ENCODE measurements at places on chromosomes 11 and 22. TPM values are rescaled to one million over a fixed set of nuclear protein-coding genes. Genes with fewer than 3 reads are reported as not detected.

GRCh38 chr22:19811811-19812771 lies 42.6 kb downstream of the GNB1L start:
- DNase-seq = no peak

- no peak for DNase-seq
These were observed 3.6 kb upstream of the SELENOO start for GRCh38 chr22:50197000-50197800.

Gene OR6A2
- total RNA-seq = 0.10 TPM

DNA sequence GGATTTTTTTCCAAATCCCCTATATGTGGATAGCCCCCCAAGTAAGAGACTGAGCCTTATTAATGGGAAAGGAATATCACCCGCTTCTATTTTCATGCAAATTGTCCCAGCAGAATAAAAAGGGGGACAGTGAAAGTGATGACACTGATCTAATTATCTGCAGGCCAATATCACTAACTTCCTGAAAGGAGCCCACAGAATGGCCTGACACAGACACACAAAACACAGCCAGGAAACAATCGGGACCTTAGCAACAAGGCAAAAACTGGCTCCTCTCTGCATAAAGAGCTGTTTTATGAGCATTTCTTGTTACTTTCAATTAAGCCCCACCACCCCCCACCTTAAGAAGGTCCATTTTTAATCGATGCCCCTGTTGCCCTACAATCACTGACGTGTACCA lies 54.3 kb upstream of the FAM181B start:
- no peak for DNase-seq

DNA sequence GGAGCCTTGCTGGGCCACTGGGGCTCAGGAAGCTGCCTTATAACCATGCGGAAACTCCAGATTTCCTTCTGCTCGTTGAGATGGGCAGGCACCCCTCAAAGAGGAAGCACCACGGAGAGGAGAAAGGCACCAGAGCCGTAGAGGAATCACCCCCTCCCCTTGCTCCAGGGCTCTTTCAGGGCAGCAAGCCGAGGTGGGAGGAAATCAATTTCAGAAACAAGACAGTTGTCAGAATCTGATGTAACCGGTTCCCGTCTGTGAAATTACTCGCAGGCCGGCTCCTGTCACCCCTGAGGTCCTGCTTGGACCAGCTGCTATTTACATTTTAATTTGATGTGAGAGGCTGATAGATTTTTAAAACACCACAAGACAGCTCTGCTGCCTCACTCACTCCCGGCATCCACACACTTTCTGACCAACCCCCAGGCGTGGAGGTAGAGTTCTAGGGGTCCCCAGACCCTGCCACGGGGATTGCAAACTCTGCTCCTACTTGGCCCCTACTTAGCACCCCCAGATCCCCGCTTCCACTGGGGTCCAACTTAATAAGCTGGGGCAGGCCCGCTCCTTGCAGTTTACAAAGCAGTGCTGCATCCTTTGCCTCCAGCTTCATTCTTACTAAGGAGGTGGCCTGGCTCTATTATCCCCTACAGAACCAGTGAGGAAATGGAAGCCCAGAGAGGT lies 162.5 kb downstream of the CEP164 start:
- DNase-seq = no peak

Gene TMEM191C
- 1.3 TPM for total RNA-seq

Gene RPS19BP1
- 104 TPM for total RNA-seq

DNA sequence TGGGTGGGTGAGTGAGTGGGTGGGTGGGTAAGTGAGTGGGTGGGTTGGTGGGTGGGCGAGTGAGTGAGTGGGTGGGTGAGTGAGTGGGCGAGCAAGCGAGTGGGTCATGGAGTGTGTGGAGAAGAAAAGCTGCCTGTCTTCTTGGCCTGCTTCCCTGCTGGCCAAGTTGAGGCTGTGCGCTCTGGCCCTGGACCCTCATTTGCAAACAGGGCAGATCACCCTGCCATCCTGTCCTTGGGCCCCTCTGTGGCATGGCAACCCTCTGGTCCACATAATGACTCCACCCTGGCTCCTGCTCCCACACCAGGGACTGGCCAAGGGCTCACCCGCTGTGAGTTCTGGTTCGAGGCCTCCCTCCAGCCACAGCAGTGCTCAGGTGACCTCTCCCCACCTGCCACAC lies 35.1 kb downstream of the CAPN1 start:
- DNase-seq = no peak

Gene SULT4A1
- not detected for total RNA-seq
